ENCODE measurements at places on chromosomes 7 and 10. TPM values are rescaled to one million over a fixed set of nuclear protein-coding genes. Genes with fewer than 3 reads are reported as not detected.

Gene CFTR
- total RNA-seq: not detected

Gene WIPF3
- total RNA-seq: not detected

Gene SPDYE17
- total RNA-seq: not detected

Gene TDRD1
- 0.20 TPM for total RNA-seq

Gene C7orf57
- total RNA-seq: 0.14 TPM

Gene CXCL12
- total RNA-seq: not detected

Gene LEP
- not detected for total RNA-seq

Gene CLDN3
- total RNA-seq: not detected

DNA sequence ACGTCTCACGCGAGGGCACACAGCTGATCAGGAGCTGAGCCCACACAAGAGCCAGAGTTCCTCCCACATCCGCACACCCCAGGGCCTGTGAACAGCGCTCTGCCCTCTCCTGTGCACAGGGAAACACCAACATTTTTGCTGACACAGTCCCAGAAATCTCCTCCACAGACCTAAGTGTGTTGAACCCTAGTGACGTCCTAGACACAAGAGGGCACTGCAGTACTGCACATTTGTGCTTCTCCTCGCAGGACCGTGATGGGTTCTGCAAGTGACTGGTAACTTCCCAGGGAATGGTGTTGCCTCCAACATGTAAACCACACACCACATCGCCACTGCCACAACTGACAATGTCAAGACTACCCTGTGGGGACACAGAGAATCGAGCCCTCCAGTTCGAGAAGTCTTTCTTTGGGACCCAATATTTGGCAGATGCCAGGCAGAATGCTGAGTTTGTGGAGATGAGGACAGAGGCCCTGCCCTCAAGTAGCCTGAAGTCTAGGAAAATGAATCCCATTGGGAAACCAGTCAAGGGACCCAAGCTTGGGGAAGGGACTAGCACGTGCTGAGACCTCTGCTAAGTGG is 170.3 kb downstream of the PAXIP1 start:
- no peak for DNase-seq
- no peaks in the 10 kb centered on the region for H3K27me3 ChIP-seq
- H3K27ac ChIP-seq: no peak overlapping the region
- H3K36me3 ChIP-seq: no peaks in the 10 kb centered on the region

DNA sequence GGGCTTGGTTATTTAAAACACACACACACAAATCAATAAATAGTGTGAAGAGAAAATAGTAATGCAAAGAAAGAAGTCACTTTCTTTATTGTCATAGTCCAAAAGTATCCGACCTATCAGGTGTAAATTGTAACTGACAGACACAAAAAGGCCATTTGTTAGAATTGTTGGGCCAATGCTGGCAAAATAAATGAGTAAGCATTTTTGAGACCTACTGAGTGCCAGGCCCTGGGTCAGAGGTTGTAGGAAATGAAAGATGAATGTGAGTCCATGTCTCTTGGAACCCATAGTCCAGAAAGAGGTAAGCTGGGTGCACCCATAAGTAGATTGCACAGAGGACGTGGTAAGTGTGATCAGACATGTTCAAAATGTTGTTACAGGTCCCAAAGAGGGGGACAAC is 13.5 kb upstream of the EGR2 start:
- H3K4me1 ChIP-seq: no peaks in the 10 kb centered on the region
- DNase-seq: no peak
- H3K27ac ChIP-seq: no peak overlapping the region

GRCh38 chr7:22660732-22661131 is 66.3 kb upstream of the IL6 start:
- no peak overlapping the region for H3K4me3 ChIP-seq
- H3K4me1 ChIP-seq: peaks cover 32% of the 10 kb centered on the region
- H3K27ac ChIP-seq: no peak overlapping the region
- H3K36me3 ChIP-seq: peaks cover 14% of the 10 kb centered on the region
- H3K27me3 ChIP-seq: peaks cover 13% of the 10 kb centered on the region
- DNase-seq: no peak

DNA sequence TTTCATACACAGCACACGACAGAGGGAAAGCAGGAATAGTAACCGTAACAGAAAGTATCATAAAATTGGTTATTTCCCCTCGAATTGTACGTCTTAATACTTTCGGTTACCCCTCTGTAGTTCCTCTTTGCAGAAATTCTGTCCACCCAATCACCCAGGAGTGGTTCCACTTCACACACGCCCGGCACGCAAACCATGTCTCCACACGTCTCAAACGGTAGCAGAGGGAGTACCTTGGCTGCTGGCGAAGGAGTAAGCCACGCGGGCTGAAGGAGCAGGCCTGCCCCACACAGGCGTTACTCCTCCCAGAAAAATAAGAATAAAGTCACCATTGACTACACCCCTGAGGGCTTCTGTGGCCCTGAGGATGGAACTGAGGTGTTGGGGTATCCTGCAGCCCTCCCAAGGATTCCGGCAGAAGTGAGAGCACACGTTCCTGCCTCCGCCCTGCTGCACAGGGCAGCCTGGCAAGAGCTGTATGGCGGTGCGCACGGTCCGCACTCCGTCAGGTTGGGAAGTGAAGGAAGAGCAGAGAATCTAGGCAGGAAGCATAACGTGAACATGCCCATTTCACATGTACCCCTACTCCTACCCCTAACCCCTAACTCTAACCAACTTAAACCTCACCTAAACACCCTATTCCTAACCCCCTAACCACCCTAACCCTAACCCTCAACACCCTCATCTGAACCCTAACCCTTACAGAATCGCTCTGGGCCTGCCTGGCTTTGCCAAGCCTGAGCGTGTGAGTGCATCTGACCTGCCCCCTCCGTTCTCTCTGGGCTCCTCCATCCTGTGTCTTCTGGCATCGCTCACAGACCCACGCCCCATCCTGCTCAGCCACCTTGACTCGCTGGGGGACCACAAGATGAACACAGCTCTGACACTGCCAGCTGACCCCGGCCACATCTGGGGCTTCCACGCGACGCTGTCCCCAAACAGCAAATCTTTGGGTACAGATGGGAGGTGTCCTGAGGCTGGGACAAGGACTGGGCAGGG is 18.2 kb downstream of the GPR146 start:
- no peak for DNase-seq
- no peaks in the 10 kb centered on the region for H3K36me3 ChIP-seq
- no peaks in the 10 kb centered on the region for H3K27me3 ChIP-seq
- no peaks in the 10 kb centered on the region for H3K4me1 ChIP-seq

GRCh38 chr10:68902382-68902781 is 1.3 kb downstream of the DDX50 start:
- H3K4me1 ChIP-seq: peaks cover 34% of the 10 kb centered on the region
- peak overlapping the region; percentile 91 for H3K4me3 ChIP-seq
- H3K36me3 ChIP-seq: peaks cover 23% of the 10 kb centered on the region

GRCh38 chr10:74937266-74937856 is 111.0 kb downstream of the KAT6B start:
- no peak for DNase-seq
- no peak overlapping the region for H3K4me3 ChIP-seq
- peaks cover 14% of the 10 kb centered on the region for H3K36me3 ChIP-seq
- peaks cover 8% of the 10 kb centered on the region for H3K4me1 ChIP-seq
- no peak overlapping the region for H3K27ac ChIP-seq

- peaks cover 2% of the 10 kb centered on the region for H3K27me3 ChIP-seq
- no peak overlapping the region for H3K27ac ChIP-seq
- H3K36me3 ChIP-seq: no peaks in the 10 kb centered on the region
- no peak for DNase-seq
Measured at GRCh38 chr10:10891124-10892082, 126.3 kb upstream of the CELF2 start.

- H3K27me3 ChIP-seq: peaks cover 6% of the 10 kb centered on the region
- no peak overlapping the region for H3K4me3 ChIP-seq
Measured at GRCh38 chr7:101453617-101454016, 90.9 kb downstream of the COL26A1 start.

DNA sequence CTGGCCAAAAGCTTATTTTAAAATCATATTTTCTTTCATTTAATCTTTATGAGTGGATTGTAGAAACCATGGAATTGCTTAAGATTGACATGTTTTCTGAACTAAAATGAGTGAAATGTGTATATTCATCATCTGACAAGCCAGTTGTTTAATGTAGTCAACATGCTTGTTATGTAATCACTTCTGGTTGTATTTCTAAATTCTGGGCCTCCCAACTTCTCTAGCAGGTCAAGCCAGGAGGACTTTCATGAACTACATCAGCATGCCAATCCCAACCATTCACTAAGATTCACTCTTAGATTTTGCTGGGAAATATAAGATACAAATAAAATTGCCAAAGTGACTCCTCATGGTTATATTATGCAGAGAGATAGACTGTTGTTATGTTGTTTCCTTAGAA is 21.1 kb upstream of the MAP3K8 start:
- H3K4me1 ChIP-seq: peaks cover 22% of the 10 kb centered on the region
- no peaks in the 10 kb centered on the region for H3K27me3 ChIP-seq
- H3K36me3 ChIP-seq: no peaks in the 10 kb centered on the region
- no peak overlapping the region for H3K4me3 ChIP-seq
- no peak overlapping the region for H3K27ac ChIP-seq

DNA sequence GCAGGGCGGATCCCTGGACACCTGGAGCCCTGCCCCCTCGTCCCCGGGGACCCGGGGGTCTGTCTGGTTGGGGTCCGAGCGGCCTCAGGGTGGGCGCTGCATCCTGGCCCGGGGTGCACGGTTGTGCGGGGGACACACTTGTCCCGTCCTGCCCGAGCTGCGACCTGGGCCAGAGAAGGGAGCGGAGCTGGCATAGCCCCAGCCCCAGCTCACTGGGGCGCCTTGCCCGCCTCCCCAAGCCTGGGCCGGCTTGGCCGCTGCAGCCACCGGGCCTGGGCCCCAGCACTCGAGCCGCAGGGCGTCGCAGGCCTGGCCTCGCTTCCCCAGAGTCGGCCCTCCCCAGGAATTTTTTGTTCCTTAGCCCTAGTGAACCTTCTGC is 54.5 kb downstream of the GLRX3 start:
- DNase-seq: no peak
- H3K27me3 ChIP-seq: peaks cover 9% of the 10 kb centered on the region
- H3K36me3 ChIP-seq: no peaks in the 10 kb centered on the region
- H3K27ac ChIP-seq: no peak overlapping the region
- no peaks in the 10 kb centered on the region for H3K4me1 ChIP-seq

DNA sequence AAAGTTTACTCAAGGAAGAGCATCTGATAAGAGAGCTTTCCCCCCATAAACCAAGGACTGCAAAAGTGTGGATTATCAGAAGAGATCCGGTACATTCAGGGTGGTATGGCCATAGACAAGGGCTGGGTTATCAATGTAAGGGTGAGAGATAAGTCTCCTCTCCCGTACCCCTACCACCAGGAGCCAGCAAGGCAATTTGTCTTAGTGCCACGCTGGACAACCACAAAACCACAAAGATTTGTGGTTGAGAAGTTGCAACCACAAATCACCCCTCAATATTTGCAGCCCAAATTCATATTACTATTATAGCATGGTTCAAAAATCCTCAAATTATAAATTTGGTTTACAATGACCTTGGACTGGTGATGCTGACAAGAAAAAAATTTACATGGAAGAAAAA is 2.3 kb upstream of the ZSCAN25 start:
- peak; percentile 4 for DNase-seq
- H3K27me3 ChIP-seq: no peaks in the 10 kb centered on the region
- H3K4me1 ChIP-seq: peaks cover 34% of the 10 kb centered on the region
- H3K36me3 ChIP-seq: peaks cover 18% of the 10 kb centered on the region

DNA sequence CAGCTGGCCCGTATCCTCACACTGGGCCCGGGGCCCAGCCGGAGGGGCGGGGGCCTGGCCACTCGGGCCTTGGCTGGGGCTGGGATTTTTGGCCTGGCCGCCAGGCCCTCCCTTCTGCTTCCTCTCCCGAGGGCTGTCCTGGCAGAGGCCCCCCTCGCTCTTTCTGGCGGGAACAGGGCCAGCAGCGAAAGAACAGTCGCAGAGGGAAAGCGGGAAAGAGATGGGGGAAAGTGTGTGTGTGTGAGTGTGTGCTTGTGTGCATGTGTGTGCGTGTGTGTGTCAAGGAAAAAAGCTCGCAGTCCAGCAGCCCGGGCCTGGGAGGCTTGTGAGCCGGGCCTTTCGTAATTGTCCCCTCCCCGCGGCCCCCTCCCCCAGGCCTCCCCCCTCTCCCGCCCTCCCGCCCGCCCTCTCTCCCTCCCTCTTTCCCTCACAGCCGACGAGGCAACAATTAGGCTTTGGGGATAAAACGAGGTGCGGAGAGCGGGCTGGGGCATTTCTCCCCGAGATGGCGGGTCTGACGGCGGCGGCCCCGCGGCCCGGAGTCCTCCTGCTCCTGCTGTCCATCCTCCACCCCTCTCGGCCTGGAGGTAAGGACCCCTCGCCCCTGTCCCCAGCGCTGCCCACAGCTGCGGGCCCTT is at the start of gene ELN:
ELN (plus strand) TSS at position 491 of the 638 bp plus-strand sequence; CDS start at position 506, 15 bp downstream.
- no peak within 1 kb of the TSS for H3K4me3 ChIP-seq
- H3K36me3 ChIP-seq: no peaks in the 10 kb centered on the region
- peaks cover 63% of the 10 kb centered on the region for H3K27me3 ChIP-seq
- peaks cover 4% of the 10 kb centered on the region for H3K4me1 ChIP-seq
- H3K27ac ChIP-seq: no peak within 1 kb of the TSS
- no peak for DNase-seq

Measured in activated naive CD8-positive, alpha-beta T cell treated with anti-CD3 and anti-CD28 coated beads, Interleukin-2, amount 10 ng/mL, durations not matched to agents 7 days and 5 days (primary cell).